ENCODE measurements at places on chromosomes 6 and 20.

- DNase-seq, result no peak
These were observed 265.2 kb upstream of the QKI start for GRCh38 chr6:163149279-163149848.

GRCh38 chr6:159399751-159400221 lies 230.6 kb downstream of the FNDC1 start:
- no peak for DNase-seq

DNA sequence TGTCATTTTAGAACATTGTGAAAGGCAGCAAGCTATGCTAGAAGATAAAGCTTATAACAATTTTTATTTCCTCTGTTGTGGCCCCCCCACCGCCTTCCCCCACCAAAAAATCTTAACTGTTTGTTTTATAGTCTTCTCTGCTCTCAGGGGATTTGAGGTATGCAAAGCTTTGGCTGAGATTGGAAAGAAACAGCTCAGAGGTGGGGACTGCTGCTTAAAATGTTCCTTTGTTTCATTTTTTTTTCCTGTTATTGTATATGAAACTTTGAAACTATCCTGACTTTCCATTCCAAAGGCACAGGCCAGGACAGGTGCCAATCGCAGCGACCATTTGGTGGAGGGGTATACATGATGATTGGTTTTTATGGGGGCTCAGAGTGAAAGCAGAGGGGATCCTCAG lies 114.7 kb upstream of the PHACTR1 start:
- DNase-seq, result no peak

DNA sequence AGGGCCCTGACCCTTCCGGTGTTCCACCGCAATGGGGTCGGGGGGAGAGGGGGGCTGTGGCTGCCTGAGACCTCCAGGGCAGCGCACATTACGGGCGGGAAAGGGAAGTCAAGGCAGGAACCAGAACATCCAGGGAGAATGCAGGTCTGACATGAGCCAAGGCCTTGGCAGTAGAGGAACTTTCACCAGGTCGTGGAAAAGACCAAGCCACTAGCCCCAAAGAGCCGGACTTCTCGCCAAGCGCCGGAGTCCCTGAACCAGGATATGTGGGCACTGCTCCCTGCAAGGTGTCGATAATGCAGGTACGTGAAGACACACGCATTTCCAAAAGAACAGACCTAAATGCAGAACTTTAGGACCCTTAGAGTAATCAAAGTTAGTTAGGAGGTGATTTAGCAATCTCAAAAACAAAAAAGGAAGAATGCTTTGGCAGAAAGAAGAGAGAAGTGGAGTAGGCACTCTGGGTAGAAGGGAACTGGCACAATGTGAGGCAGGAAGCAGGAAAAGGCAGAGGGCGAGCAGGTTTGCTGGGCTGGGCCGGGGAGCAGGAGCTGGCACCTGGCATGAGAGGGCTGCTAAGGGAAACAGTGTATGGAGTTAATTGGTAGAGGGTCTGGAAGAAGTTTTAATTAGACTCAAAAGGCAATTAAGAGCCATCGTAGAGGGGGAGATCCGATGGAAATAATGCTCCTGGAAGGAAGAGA lies 14.3 kb downstream of the POU3F2 start:
- no peak for DNase-seq

DNA sequence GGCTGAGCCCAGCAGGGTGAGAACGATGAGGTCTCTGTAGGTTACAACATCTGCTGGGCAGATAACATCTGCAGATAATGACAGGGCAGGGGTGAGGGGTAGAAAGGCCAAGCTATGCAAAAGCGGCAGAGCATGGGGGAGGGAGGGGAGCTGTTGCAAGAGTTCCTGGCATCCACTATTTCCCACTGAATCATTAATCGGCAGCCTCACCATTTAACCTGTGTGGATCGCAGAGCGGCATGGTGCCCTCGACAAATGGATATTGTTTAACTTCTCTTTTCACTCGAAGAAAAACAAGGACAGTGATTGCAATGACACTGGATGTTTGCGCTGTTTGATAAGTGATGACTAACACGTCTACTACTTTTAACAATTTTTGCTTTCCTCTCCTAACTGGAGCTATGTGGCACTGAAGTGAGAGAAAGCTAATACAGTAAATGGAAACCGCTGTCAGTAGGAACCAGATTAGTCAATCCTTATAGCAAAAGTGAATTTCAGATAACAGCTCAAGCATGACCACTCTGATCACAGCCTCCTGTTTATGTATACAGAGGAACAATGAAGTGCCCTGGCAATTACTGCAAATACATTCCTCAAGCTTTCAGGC lies 381.5 kb downstream of the TFAP2A start:
- DNase-seq, result no peak

DNA sequence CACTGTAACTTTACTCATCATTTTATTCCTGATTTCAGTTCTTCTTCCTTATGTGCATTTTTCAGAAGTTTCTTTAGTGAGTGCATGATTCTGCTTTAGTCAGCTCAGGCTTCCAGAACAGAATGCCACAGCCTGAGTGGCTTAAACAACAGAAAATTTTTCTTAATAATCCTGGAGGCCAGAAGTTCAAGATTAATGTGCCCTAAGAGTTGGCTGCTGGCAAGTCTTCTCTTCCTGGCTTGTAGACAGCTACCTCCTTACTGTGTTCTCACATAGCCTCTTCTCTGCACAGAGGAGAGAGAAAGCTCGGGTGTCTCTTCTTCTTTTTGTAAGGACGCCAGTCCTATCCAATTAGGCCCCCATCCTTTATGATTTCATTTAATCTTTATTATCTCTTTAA lies 443.1 kb upstream of the RGS17 start:
- DNase-seq, result no peak

Measured in GM12892 (cell line).